ENCODE measurements at places on chromosomes 7 and 10. TPM values are rescaled to one million over a fixed set of nuclear protein-coding genes. Genes with fewer than 3 reads are reported as not detected.

The ANXA7 gene
- total RNA-seq = 144 TPM

GRCh38 chr7:20776214-20776911, 10.3 kb downstream of the SP8 start:
- no peak overlapping the region for H3K4me3 ChIP-seq
- no peak for DNase-seq
- peaks cover 11% of the 10 kb centered on the region for H3K4me1 ChIP-seq
- no peaks in the 10 kb centered on the region for H3K36me3 ChIP-seq

The MINPP1 gene
- 23.4 TPM for total RNA-seq

The AGR2 gene
- 23.9 TPM for total RNA-seq

The CTAGE4 gene
- total RNA-seq = 27.4 TPM

The CCL24 gene
- not detected for total RNA-seq

DNA sequence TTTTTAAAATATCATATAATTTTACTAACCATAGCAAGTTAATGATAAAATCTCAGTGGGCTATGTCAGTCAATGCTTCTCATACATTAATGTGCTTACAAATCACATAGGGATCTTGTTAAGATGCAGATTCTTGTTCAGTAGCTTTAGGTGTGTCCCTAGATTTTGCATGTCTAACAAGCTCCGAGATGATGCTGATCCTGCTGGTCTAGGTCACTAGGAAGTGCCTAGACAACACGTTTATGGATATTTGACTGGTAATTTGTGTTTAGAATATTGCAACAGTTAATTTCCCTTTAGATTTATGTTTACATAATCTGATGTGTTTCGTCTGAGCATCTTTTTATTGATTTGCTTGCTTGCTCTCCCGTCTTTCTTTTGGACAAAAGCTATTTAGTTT, 12.7 kb downstream of the AHR start:
- DNase-seq = no peak
- H3K36me3 ChIP-seq = no peaks in the 10 kb centered on the region
- H3K4me3 ChIP-seq = no peak overlapping the region
- no peak overlapping the region for H3K27ac ChIP-seq

DNA sequence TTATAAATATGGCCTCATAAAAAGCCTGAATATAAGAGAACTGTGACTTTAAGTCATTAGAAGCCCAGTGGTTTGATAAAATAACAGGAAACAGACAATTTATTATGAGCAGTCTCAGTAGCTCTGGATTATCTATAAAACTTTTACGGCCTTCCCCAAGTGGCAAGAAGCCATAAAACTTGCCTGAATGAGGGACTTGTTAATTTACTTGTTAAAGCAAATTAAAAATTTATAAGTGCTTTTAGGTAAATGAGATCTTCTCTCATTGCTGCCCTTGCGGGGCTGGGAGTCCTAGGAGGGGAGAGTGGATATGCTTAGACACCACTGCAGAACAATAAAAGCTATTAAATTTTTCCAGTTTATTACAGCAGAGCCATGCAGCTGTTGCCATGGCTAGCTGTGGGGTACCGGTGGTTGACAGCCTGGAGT, 499.9 kb downstream of the AUTS2 start:
- H3K4me1 ChIP-seq = peaks cover 11% of the 10 kb centered on the region
- H3K27me3 ChIP-seq = no peaks in the 10 kb centered on the region
- no peak overlapping the region for H3K4me3 ChIP-seq
- no peak for DNase-seq

The CALHM1 gene
- not detected for total RNA-seq

The CYP3A7 gene
- total RNA-seq = not detected

DNA sequence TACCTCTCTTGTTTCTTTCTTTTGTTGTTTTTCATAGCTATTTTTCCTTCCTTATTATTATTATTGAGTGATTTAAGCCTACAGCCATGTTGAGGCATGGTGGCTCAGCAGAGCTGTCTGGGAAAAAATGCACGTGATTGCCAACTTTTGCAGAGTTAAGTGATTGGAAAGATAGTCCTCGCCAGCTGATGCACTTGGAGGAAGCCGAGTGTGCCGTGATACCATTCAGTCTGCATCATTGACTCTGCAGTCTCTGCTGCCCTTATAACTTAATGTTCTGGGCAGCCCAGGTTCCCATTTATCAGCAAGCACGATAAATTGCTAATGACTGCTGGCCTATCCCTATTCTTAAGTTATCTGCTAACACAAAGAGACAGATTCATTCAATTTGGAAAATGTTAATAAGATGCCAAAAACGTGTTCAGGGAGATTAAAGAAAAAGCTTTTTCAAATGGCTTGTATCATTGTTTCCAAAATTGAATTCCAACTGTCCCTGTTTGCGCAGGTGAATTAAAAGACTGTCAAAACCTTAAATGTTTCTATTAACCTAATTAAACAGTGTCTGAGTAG, 232.9 kb upstream of the NPY start:
- H3K4me3 ChIP-seq = no peak overlapping the region
- no peak for DNase-seq
- no peaks in the 10 kb centered on the region for H3K27me3 ChIP-seq
- H3K27ac ChIP-seq = no peak overlapping the region

GRCh38 chr10:110372656-110373055, 67.9 kb upstream of the SMNDC1 start:
- no peak for DNase-seq
- H3K4me1 ChIP-seq = no peaks in the 10 kb centered on the region
- no peak overlapping the region for H3K27ac ChIP-seq
- H3K4me3 ChIP-seq = no peak overlapping the region
- H3K36me3 ChIP-seq = no peaks in the 10 kb centered on the region

The ARHGEF5 gene
- total RNA-seq = 47.8 TPM

DNA sequence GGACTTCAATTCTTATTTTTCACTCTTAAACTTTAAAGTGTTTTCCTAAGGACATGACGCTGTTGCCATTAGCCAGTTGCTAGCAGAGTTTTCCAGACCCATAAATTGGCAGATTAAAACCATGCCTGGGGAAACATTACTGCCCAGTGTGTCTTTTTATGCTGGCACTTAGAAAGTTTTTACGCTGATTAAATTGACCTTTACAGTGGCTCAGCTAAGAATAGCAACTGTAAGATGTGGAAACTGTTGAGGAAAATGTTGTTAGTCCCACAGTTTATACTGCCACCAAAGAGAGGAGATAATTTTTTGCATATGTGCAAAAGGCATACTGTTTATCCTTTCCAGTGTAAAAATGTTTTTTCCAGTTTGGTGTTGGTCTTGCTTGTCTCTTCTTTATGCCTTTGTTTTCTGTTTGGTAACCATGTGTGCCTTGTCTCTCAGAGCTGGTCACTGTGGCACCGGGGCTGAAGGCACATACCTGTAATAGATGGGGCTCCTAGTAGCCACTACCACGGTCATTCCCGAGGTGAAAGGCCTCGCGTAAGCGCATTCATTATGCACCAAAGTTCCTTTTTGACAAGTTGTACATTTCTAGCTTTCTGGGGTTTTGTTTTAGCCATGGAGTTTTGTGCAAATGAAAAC, 45.3 kb downstream of the CYP17A1 start:
- DNase-seq = no peak
- H3K4me1 ChIP-seq = peaks cover 63% of the 10 kb centered on the region
- no peaks in the 10 kb centered on the region for H3K27me3 ChIP-seq
- H3K36me3 ChIP-seq = no peaks in the 10 kb centered on the region
- peak overlapping the region; percentile 14 for H3K27ac ChIP-seq

- no peaks in the 10 kb centered on the region for H3K27me3 ChIP-seq
- H3K36me3 ChIP-seq = no peaks in the 10 kb centered on the region
- H3K27ac ChIP-seq = no peak overlapping the region
These were observed 202.4 kb downstream of the BICC1 start for GRCh38 chr10:58715061-58715460.

DNA sequence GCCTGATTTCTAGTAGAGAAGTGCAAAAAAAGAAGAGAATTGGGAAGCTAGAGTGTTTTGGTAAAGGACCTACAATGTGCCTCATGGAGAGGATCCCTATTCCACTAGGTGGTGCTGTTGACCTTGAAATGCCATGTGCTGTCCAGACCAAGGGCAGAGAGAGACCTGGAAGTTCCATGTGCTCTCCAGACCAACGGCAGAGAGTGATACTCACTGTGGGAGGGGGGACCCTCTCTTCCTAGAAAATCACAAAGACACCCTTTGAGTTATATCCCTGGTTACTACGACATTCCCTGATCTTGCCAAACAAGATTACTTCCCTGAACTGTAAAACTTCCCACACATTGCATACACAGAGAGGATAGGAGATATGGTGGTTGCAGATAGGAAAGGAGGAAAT, 212.7 kb upstream of the ZNF804B start:
- no peaks in the 10 kb centered on the region for H3K36me3 ChIP-seq
- no peak overlapping the region for H3K4me3 ChIP-seq
- DNase-seq = peak; percentile 9
- H3K27ac ChIP-seq = no peak overlapping the region

The CYP26A1 gene
- total RNA-seq = not detected

The CASD1 gene
- total RNA-seq = 34.4 TPM

The PRRT4 gene
- 0.78 TPM for total RNA-seq

The TET1 gene
- 10.6 TPM for total RNA-seq

The MMS19 gene
- 85.7 TPM for total RNA-seq

DNA sequence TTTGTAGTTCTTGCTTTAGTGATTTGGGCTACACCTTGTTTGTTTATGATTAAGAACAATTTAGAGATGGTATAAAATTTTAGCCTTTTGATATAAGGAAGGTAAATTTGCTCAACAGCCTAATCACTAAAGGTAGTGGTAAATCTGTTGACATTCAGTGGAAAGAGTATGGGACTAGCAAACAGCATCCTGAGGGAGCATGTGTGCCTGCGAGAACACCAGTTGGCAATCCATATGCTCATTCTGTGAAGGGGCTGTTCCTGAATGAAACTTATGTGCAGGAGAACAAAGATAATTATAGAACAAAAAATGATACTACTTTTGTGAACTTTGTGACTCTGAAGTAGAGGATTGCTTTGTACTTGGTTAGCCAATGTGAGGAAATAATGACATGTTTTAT, 44.0 kb downstream of the CAPZA2 start:
- H3K27me3 ChIP-seq = no peaks in the 10 kb centered on the region
- DNase-seq = no peak
- peaks cover 4% of the 10 kb centered on the region for H3K36me3 ChIP-seq

DNA sequence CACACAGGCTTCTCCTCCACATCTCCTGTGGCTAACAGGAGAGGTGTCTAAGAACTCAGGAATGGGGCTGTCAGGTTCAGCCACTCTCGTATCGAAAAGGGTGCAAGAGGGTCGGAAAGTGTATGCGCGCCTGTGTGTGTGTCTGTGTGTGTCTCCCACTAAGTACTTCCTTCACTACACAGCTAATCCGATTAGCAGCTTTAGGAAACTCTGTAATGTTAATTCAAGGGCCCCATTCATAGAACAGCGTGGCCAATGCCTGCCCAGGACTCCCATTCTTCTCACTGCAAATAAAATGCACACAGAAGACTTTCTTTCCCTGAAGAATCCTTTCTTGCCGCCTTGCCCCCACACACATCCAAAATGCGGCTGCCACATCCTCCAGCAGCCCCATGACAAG, 39.9 kb downstream of the TLL2 start:
- H3K27ac ChIP-seq = no peak overlapping the region
- DNase-seq = no peak
- H3K27me3 ChIP-seq = no peaks in the 10 kb centered on the region
- no peaks in the 10 kb centered on the region for H3K4me1 ChIP-seq

DNA sequence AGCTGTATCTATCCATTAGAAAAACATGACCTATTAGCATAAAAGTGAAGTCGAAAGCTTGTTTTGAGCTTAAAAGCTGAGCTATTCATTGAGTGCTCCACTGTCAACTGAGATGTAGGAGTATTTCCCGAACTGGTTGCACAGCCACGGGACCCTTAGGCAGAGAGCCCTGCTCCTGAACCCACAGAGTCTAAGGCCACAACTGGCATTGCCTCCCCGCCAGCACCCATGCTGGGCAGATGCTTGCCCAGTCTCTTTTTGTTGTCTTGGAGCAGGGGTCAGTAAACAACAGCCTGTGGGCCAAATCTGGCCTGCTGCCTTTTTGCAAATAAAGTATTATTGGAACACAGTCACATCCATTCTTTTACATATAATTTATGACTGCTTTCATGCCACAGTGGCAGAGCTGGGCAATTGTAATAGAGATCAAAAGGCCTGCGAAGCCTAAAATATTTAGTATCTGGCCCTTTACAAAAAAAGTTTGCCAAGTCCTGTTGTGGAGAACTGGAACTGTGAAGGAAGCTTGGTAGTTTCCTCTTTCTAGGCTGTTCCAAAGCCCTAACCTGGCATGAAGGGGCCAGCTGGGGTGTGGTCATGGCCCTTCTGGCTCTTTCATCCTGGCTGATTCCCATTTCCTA, 58.4 kb upstream of the WAPL start:
- H3K27ac ChIP-seq = no peak overlapping the region
- H3K4me3 ChIP-seq = no peak overlapping the region
- H3K27me3 ChIP-seq = no peaks in the 10 kb centered on the region
- H3K4me1 ChIP-seq = no peaks in the 10 kb centered on the region
- no peak for DNase-seq
- H3K36me3 ChIP-seq = no peaks in the 10 kb centered on the region

The CYP17A1 gene
- 12.6 TPM for total RNA-seq

GRCh38 chr10:46547541-46548497, 8.6 kb downstream of the GPRIN2 start:
- H3K36me3 ChIP-seq = no peaks in the 10 kb centered on the region
- no peak overlapping the region for H3K4me3 ChIP-seq
- DNase-seq = no peak
- no peaks in the 10 kb centered on the region for H3K4me1 ChIP-seq
- no peak overlapping the region for H3K27ac ChIP-seq
- H3K27me3 ChIP-seq = no peaks in the 10 kb centered on the region

The CAMK1D gene
- total RNA-seq = 16.8 TPM

DNA sequence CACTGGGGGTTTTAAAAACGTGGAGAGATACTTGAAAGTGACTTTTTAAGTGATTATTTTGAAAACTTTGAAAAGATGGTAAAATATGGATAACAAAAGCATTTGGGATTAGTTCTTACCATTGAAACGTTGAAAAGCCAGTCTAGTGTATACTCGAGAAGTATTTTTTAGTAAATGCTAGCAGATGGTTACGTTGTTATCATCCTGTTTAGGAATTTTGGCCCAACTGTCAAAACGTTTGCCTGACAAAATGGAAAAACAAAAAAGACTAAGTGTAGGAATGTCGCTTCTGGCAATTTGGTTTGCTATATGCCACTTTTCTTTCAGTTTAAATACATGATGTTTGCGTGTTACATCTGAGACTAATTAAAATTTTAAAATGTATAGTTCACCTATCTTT, 1.2 kb downstream of the RBM33 start:
- no peaks in the 10 kb centered on the region for H3K36me3 ChIP-seq
- DNase-seq = no peak
- peaks cover 18% of the 10 kb centered on the region for H3K4me1 ChIP-seq
- no peaks in the 10 kb centered on the region for H3K27me3 ChIP-seq

The PTER gene
- 21.0 TPM for total RNA-seq

- no peak overlapping the region for H3K4me3 ChIP-seq
- H3K27me3 ChIP-seq = no peaks in the 10 kb centered on the region
- H3K27ac ChIP-seq = no peak overlapping the region
These were observed 161.6 kb downstream of the NRCAM start for GRCh38 chr7:108294595-108294994.

GRCh38 chr10:47112612-47113011, 187.4 kb upstream of the GDF10 start:
- H3K4me3 ChIP-seq = no peak overlapping the region
- DNase-seq = no peak
- no peaks in the 10 kb centered on the region for H3K36me3 ChIP-seq
- H3K27ac ChIP-seq = no peak overlapping the region
- H3K27me3 ChIP-seq = no peaks in the 10 kb centered on the region

- H3K4me3 ChIP-seq = no peak overlapping the region
- no peaks in the 10 kb centered on the region for H3K4me1 ChIP-seq
- DNase-seq = no peak
- H3K27ac ChIP-seq = no peak overlapping the region
- H3K27me3 ChIP-seq = no peaks in the 10 kb centered on the region
These were observed 161.9 kb downstream of the BMPER start for GRCh38 chr7:34067005-34067778.

The GJD4 gene
- total RNA-seq = not detected

The TAS2R16 gene
- not detected for total RNA-seq

All from thyroid gland (tissue), 4 donors.